ELF-1 (cell line): ENCODE measurements at places on chromosomes 16 and 17.

DNA sequence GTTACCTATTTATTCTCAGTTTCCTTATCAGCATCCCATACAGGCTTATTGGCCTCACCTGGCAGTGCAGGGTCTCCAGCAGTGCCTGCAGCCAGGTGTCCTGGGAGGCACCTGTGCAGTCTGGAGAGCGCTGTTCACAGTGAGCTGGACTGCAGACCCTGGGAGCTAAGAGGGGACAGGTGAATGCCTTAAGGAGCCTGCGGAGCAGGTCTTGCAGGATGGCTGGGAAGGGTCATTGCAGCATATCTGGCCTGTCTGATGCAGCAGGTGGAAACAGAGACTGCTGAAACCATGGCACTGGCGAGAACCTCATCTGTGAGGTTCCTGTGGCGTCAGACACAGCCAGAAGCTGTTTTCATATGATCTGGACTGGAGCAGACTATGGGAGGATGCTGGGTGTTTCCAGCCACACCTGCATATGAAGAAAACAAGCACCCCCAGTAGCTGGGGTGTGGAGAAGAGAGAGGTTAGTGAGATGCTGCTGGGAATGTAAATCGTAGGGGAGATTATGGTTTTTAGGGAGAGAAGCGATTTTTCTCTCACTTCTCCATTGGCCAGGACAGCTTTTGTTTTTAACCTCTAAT, 77.0 kb downstream of the NTN1 start:
- peak; percentile 58 for DNase-seq

DNA sequence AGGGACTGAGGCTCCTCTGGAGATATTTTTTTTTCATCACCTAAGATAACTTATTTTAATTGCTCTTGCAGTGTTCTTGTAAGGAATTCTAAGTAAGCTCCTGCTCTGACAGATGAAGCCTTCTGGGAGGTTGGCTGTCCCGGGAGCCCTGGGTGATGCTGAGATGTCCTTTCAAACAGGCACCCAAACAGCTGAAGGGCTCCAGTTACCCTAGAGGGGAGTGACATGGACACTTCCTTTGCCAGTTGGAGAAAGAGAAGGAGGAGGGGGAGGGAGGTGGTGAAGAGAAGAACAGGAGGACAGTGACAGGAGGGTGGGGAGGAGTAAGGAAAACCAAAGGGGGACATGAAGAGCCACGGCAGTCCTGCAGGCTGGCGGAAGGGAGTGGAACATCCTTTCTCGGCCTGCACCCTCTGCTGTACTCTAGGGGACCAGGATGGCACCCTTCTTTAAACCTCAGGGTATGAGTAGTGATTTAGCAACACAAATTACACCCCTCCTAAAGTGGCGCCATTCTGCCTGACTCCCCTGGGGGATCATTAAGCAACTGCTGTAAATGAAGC, 51.8 kb downstream of the MYH3 start:
- no peak for DNase-seq

- DNase-seq, result no peak
Measured at GRCh38 chr16:4399001-4399730, 17.2 kb downstream of the CORO7 start.

DNA sequence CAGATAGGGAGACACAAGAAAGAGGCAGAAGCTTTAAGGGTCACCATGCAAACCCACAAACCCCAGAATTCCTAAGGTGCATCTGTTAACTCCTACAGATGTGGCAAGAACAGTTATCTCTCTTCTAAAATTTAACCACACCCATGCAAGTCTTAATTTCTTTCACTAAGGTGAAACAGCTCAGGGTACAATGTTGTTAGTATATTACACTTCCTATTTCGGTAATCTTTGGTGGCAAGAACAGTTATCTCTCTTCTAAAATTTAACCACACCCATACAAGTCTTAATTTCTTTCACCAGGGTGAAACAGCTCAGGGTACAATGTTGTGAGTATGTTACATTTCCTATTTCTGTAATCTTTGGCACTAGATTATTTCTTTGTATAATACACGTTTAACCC, 6.6 kb downstream of the CCL23 start:
- no peak for DNase-seq
